ENCODE measurements at places on chromosomes 1 and 21.

GRCh38 chr1:27936370-27936769 is 1.6 kb downstream of the SMPDL3B start:
- DNase-seq, result no peak

GRCh38 chr1:224874775-224875174 is 54.7 kb upstream of the DNAH14 start:
- no peak for DNase-seq

GRCh38 chr1:203320591-203321272 is 15.4 kb downstream of the BTG2 start:
- peak; percentile 20 for DNase-seq

DNA sequence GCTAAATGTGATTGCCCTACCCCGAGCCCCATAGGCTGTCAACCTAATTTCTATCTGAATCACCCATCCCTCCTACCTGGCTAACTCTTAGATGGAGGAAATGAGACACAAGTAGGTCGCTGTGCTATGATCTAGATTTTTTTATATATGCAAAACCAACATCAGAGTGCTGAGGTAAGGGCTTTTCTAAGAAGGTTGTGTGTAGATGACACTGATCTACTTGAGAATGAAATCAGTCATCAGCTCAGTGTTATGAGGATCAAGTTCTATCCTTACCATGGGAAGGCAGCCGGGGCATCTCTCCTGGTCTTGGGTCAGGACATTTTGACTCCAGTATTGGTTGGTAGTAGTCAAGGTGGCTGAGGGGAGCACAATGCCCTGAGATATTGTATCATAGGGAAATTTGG is 23.6 kb downstream of the SLAMF1 start:
- DNase-seq, result no peak

- no peak for DNase-seq
Measured at GRCh38 chr1:157782931-157783330, 6.0 kb upstream of the FCRL2 start.

DNA sequence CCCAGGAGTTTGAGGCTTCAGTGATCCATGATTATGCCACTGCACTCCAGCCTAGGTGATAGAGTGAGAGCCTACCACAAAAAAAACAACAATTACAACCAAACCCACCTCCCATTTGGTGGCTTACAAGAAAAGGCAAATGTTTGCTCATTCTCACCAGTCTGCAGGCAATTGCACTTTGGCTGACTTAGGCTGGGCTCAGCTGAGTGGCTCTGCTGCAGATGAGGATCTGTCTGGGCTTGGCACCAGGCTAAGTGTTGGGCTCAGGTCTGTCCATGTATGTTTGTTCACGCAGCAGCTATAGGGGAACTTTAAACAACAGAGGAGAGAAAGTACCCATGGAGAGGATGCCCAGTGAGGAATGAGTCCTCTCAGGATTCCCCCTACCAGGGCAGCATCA is 28.0 kb upstream of the COA6 start:
- DNase-seq, result no peak

DNA sequence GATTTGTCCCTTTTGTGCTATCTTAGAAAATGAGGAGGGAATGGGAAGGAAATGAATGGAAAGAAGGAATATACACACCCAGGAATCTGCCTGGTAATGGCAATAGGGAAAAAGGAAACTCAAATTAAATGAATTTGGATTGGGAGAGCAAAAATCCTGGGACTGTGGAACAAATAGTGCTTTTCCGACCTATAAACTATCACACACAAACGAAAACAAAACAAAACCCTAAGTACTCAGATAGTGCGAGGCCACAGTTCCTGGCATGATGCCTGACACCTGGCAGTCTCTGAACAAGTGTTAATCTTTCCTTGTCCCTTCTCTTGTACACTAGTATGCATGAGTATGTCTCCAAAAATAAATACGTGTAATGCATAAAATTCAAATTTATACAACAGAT is 319.8 kb upstream of the SPAG17 start:
- DNase-seq, result no peak

GRCh38 chr1:236064674-236065508 is at the start of gene NID1:
Gene NID1 (minus strand): TSS chr1:236065090. CDS start chr1:236065079, 11 bp downstream.
- DNase-seq, result peak; percentile 87

GRCh38 chr1:195981448-195982139 is 626.6 kb downstream of the KCNT2 start:
- peak; percentile 72 for DNase-seq

DNA sequence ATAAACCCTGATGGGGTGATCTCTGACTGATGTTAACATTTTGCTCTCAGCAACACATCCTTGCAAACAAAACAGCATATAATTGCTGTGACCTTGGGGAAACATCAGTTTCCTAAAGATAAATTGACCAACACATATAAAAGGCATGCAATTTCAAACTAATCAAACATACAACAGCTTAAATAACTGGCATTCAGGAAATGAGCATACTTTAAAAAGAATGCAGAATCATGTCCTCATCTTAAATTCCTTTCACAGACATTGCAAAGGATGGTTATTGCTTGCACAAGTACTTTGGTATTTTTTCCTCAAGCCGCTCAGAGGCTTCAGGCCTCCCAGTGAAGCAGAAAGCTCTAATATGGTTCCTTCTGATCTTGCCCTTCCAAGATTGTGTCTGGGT is 53.4 kb upstream of the RGS18 start:
- peak; percentile 90 for DNase-seq

DNA sequence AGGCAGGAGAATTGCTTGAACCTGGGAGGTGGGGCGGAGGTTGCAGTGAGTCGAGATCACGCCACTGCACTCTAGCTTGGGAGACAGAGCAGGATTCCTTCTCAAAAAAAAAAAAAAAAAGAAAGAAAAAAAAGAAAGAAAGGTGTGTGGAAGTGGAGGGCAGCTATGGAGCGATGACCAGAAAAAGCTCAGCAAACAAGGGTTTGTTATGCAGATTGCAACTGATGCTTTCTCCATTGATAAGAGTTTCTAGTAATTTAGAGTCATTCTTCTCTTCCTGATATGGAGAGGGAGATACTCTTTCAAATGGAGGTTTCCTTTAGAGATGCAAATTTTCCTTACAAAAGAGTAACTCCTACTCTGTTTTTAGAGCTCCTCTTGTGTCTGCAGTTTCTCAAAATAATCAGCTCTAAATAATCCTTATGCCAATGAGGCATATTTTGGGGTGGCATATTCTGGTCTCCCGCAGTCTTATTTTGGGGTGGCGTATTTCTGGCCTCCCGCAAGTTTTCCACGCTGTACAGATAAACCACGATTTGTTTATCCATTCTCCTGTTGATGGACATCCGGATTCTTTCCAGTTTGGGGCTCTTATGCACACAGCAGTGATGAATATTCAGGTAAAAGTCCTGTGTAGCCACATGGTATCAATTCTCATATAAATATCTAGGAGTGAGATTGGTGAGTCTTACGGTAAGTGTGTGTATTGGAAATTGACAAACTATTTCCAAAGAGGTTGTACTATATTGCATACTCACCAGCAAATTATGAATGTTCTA is 30.7 kb upstream of the RCC2 start:
- DNase-seq, result no peak

DNA sequence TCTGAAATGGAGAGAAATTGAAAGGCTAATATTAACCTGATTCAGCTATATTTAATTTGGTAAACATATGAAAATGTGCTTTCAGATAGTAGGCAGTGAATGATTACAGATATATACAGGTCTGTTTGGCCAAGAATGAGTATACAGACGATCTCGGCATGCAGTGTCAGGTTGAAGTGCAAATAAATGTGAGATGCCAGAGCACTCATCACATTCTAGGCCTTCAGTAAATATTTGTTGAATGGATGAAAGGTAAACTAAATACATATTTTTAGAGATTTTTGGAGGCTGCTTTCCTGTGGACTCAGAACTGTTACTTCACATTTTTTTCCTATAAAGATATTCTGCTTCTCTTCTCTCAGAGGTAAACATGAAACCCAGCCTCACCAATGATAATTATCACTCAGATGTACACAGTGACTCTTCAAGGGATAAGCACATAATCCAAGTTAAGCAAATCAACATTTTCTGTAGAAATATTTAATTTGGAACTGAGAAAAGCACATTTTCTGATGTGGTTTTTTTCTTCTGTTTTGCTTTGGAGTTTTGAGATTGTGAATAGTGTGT is 702.9 kb downstream of the BRINP3 start:
- no peak for DNase-seq

GRCh38 chr1:93453911-93454310 is 6.0 kb downstream of the FNBP1L start:
- no peak for DNase-seq

- no peak for DNase-seq
Measured at GRCh38 chr1:234839663-234840062, 229.7 kb upstream of the IRF2BP2 start.

DNA sequence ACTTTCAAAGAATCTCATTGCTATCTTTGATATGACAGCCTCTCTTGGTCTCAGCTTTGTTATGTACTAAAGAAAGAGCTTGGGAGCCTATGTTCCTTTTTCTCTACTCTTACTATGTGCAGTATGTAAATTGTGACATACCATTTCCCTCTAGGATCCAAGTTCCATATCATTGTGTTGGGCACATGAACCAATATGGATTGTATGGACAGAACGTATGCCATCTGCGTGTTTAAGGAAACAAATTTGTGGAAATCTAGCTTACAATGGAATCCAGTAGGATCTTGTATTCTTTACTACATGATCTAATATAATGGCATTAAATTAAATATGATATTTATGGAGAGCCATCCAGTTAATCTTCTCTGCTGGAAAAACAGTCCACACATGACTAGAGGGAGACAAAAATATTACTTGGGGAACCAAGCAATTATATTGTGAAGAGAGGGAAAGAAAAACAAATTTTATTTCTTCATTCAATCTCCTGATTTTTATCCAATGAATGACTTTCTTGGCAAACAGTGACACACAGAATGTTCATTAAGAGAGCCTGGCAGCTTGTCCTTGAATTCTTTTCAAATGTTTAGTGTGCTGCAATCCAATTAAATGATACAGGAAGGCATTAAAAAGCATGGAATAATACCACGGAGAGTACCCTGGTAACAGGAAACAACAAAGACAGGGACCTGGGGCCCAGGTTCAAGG is 106.5 kb upstream of the DAB1 start:
- DNase-seq, result no peak

- no peak for DNase-seq
Measured at GRCh38 chr1:28735961-28736449, 735 bp upstream of the YTHDF2 start.

- no peak for DNase-seq
Measured at GRCh38 chr1:37404711-37405110, 69.7 kb upstream of the ZC3H12A start.

GRCh38 chr1:44282704-44283426 is 69.6 kb downstream of the DMAP1 start:
- no peak for DNase-seq

GRCh38 chr1:40197656-40198055 is 36.5 kb downstream of the RLF start:
- no peak for DNase-seq

- no peak for DNase-seq
Measured at GRCh38 chr1:54614024-54614423, 9.3 kb downstream of the FAM151A start.

- DNase-seq, result no peak
Measured at GRCh38 chr1:5477716-5478115, 514.5 kb downstream of the NPHP4 start.

DNA sequence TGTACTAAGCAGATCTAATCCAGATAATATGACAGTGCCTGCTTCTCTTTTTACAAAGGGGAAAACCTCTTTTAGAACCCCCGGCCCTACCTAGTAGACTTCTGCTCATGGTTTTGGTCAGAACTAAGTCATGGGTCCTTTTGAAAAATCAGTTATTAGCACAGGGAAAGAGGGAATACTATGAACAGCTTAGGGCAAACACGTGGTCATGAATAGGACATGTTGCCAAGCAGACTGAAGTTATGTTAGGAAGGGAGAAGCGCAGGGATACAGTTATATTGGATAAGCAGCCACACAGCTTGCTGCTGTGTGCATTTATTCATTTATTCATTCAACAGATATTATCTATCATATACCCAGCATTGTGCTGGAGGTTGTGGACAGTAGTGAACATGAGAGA is 25.3 kb upstream of the IGSF3 start:
- no peak for DNase-seq

GRCh38 chr1:64925594-64925993 is 40.8 kb downstream of the JAK1 start:
- no peak for DNase-seq

DNA sequence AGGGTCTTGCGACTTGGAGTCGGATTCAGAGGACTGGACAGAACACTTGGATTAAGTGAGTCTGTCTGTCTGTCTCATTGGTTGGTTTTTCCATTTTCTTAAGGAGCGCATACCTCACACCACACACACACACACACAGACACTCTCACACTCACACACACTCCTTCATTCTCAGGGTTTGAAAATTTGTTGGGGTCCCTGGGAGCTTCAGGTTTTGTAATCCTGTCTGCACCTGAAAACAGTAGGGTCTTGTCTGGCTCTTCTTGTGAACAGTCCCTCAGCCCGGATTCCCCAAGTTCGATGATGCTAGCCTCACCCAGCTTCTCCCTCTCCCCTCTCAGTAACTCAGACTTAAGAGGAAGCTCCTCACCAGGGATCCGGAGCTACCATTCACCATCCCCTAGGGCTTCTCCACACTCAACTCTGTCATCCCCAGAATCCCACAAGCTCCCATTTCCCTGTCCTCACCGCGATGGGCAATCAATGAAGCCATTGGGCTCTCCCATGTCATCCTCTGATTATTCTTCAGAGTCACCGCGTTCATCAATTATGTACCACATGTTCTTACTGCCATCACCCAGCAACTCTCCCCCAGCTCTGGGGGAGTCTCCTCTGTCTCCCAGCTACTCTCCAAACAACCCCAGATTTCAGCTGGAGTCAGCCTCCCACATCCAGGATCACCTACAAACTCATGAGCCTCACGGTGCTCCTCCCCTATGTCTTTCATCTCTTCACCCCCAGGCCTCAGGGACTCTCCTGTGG is 1530.9 kb upstream of the TPTE start:
- no peak for DNase-seq

- DNase-seq, result no peak
Measured at GRCh38 chr1:38476111-38476849, 383.3 kb downstream of the RRAGC start.

- DNase-seq, result peak; percentile 78
Measured at GRCh38 chr1:26321315-26322041, 3.7 kb downstream of the CD52 start.

DNA sequence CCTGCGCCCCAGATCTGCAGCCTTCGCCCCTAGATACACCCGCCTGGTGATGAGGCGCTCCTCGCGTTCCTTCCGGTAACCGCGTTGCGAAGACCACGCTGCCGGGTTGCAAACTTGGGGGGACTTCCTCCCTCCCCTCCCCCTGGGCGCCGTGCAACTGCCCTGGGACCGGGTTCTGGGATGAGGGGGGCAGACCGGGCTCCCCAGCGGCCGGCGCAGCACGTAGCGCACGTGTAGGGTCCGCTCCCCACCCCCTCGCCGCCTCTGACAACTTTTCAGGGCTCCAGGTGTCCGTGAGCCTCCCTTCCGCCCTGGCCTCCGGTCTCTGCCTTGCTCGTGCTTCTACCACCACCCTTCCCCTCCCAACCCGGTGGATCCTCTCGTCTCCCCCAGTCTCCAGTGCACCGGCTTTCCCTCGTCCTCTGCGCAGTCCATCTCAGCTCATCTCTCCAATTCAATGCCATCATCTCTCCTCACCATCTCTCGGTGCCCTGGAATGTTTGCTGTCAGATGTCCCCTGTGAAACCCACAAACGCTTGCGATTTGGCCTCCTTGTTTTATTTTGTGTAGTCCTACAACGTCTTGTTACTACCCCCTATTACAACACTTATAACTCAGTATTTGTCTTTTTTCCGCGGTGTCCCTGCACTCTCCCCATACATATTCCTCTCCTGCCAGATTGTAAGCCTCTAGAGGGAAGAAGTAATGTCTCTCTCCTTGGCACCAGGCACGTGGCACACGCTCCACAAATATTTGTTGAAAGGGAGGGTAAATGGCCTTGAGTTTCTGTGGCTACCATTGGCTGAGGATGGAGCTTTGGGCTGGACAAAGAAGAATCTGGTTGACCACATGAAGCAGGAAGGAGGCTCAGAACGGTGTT is 782 bp downstream of the PCAT6 start:
- peak; percentile 34 for DNase-seq

All from fibroblast of skin of abdomen (primary cell).